ENCODE measurements at places on chromosomes 3 and 15.
A peak's percentile ranks its signal among the peaks of the same experiment; 100 is the strongest.

GRCh38 chr15:70920981-70921696 lies 28.5 kb downstream of the LRRC49 start:
- DNase-seq = no peak

- no peak for DNase-seq
These were observed 40.5 kb downstream of the SOX2 start for GRCh38 chr3:181752202-181752671.

DNA sequence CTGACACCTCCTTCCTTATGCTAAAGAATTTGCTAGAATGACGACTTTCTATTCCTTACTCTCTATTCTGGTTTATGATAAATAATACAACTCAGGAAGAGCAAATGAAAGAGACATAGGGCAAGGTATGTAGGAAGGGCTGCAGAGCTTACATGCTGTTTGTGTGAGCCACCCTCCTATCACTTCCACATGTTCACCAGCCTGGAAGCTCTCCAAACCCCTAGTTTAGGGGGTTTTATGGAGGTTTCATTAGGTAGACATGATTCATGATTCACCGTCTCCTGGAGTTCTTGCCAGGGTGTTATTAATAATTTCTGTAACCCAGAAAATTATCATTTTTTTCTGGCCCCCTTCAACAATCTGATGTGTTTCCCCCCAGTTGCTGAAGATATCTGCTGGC lies 172.1 kb upstream of the COL8A1 start:
- DNase-seq = no peak

GRCh38 chr15:58631319-58631718 lies 118.2 kb downstream of the ADAM10 start:
- no peak for DNase-seq

DNA sequence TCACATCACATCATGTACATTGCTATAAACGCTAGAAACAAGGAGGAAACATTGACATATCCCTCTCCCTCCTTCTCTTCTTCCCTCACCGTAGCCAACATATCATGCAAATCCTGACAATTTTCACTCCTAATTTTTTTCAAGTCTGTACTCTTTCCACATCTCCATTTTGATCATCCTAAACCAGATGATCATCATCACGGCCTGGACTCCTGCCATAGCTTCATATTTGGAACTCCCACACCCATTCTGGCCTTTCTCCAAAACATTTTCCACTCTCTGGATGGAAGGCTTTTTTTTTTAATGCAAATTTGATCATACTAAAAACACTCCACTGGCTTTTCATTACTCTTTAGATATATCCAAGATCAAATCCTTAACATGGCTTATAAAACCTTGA lies 248.0 kb upstream of the CNTN3 start:
- DNase-seq = no peak

DNA sequence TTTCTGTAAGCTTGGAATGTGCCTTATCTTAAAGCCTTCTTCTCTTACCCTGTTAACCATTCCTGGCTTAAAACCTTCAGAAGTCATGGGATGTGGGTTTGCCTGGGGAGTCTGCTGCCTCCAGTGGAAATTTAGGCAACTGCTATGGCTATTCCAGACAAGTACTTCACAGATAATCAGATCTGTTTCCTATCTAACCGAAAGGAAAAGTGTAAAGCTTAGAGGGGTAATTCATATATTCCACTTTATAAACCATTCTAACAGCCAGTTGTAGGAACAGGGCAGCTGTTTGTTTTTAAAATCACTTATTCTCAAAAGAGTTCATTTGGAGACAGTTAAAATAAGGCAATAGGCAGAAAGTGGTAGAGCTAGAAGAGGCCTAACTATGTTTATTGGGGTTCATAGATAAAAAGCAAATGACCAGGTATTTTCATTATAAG lies 219.9 kb downstream of the TCF12 start:
- DNase-seq = peak; percentile 59

DNA sequence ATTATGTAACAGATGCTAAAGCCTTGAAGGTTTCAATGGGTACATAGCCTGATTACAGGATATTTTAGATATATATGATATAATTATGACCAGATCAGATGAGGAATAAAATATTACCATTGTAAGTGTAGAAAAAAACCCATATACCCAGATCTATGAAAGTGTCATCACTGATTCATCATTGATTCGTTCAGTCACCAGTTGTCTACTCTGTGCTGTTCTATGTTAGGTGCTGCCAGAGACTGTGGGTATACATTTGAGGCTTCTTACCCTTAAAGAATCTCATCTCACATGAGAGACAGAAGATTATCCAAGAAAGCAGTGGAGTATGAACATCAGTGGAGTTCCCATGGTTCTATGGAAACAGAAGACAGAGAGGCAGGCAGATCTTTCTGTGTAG lies 92.2 kb downstream of the MBNL1 start:
- DNase-seq = no peak

DNA sequence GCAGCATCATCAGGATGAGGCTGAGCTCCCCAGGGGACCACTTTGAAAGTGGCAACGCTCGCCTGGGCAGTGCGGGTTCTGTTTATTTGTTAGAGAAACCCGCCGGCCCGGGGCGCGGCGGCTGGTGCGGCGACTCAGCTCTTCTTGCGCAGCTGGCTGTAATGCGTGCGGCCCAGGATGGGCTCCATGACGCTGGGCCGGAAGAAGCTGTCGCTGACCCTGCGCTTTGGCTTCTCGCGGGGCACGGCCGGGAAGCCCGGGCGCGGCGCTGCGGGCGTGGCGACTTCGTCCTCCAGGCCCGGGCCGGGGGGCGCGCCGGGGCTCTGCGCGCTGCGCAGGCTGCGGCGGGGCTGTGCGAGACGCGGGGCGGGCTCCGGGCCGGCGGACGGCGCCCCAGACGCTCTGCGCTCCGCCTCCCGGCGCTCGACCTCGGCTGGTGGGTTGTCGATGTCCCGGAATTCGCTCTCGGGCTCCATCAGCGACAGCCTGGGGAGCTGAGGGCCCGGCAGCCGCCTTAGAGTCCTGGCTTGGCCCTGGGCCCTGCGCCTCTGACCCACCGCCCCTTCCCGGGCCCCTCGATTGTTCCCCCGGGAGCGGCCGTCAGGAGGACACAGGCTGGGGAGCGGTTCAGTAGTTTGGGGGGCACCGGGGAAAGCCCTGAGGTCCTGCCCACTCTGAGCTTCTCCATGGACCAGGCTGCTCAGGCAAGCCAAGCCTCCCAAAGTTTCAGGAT lies 10.3 kb upstream of the KIF7 start:
- no peak for DNase-seq

GRCh38 chr15:75131269-75131643 lies 70.4 kb upstream of the C15orf39 start:
- DNase-seq = no peak

DNA sequence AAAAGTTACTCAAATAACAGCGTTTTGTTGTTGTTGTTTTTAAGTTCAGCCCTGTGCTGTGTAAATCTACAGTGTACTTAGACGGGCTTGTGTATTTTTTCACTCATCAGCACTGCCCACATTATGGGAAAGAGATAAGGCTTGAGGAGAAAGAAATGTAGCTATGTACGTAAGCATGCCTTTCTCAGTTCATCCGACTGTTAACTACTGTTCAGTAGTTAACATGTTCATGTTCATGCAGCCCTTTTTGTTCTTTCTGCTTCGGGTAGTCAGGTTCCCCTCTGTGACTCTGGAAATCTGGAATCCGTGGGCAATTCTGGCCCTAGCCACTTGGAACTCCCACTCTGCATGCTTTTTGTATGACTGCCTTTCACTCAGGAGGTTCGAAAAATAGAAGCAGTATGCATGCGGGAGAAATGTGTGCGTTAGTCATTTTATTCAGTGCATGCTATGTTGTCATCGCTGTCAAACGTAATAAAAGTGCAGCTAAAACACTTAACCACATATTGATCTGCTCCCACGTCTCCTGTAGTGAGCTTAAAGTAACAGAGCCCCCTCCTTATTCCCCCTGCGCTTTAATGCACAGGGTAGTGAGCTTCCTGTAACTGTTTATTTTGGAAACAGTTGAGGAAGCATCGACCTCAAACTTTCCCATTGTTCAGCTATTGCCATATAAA lies 283.1 kb upstream of the NR2F2 start:
- DNase-seq = no peak

- DNase-seq = no peak
These were observed 418.8 kb upstream of the ALCAM start for GRCh38 chr3:104947943-104948342.

DNA sequence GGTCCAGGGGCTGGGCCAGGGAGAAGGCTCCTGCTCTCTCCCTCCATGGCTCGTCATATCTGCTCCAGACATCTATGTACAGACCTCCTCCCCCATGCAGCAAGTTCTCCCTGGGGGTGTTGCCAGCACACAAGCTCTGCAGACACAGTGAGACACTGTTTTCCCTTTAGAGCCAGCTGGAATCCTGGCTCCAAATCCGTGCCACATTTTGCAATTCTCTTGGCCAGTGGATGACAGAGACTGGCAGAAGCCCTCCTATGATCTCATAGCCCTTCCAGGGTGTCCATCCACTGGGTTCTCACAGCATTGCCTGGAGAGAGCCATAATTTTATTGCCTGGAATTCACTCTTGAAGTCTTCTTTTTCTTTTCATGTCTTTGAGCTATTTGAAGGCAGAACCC lies 203.9 kb downstream of the TLE3 start:
- no peak for DNase-seq

DNA sequence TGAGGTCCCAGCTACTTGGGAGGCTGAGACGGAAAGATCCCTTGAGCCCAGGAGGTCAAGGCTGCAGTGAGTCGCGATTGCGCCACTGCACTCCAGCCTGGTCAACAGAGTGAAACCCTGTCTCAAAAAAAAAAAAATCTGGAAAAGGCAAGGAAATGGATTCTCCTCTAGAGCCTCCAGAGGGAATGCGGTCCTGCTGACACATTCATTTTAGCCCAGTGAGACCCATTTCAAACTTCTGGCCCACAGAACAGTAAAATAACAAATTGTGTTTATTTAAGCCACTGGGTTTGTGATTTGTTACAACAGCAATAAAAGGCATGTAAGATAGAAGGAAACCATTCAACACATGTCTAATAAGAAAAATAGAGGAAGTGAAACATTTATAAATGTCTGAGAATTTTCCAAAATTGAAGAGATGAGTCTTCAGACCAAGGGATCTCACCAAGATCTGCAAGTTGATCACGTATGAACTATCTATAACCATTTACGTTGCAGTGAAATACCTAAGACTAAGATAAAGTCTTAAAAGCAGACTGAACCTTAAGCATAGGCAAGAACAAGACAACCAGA lies at the start of gene HTR3E:
TSS of gene HTR3E (plus strand) at position 254 of the 573 bp plus-strand sequence. CDS start 466 bp downstream, outside the sequence.
- peak; percentile 50 for DNase-seq

- no peak for DNase-seq
These were observed 82.1 kb downstream of the SEC22A start for GRCh38 chr3:123283657-123284398.

- no peak for DNase-seq
These were observed 27.1 kb downstream of the FILIP1L start for GRCh38 chr3:100087198-100087597.

DNA sequence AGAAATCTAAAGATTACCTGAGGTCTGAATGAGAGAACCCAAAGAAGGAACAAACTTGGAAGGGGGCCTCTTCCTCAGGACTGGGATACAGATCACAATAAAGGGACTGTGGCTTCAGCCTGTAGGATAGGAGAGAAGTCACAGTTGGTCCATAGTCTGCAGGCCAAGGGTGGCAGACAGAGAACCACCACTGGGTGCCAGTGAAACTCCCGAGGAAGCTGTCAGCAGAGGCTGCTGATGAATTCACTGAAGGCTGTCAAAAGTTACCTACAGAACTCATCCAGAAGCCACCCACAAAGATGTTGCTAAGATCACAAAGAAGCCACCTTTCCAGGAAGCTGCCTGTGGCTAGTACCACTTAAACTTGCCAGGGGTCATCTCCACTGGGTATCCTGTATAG lies 78.5 kb downstream of the TMCO5A start:
- DNase-seq = no peak

- DNase-seq = no peak
These were observed 87.4 kb downstream of the SEMA6D start for GRCh38 chr15:47804733-47805132.

DNA sequence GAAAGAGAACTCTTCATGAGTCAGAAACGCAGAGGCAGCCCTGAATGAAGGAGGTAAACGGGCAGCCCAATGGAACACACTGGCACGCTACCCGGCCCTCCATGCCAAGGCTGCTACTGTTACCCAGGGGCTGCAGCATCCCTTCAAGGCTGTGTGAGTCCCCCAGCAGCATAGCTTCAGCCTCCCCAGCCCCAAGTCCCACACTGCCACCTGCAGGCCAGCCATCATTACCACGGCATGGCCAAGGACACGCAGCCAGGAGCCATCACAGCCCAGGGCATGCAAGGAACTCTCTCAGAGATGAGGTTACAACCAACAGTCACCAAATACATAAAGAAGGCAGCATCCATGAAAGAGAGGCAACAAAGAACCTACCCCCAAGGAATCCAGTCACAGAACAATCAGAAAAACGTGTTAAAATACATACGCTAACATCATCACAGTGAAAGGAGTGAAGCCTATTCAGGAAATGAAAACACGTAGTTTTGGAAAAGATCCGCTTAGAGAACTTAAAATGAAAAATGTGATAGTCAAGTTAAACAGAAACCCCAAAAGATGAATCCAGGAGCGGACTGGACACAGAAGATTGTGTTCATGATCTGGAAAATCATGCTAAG lies 22.4 kb downstream of the PLA2G4F start:
- DNase-seq = peak; percentile 94

GRCh38 chr15:70480196-70480856 lies 283.0 kb downstream of the UACA start:
- DNase-seq = no peak

- DNase-seq = no peak
These were observed 95.3 kb upstream of the SOX2 start for GRCh38 chr3:181616088-181617070.

DNA sequence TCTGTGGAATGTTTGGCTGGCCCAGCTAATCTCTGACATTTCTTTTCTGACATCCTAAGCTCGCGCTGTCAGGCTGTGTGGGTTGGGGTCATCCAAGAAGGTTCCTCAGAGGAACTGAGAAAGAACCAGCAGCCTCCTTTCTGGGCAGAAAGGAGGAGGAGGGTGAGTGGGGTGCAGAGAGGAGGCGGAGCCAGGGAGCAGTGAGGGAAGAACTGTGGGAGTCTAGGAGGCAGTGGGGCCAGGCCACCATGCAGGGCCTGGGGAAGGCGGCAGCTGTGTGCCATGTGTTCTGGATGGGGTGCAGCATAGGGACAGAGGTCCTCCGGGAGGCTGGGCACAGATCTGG lies 5.3 kb downstream of the SEMA7A start:
- no peak for DNase-seq

DNA sequence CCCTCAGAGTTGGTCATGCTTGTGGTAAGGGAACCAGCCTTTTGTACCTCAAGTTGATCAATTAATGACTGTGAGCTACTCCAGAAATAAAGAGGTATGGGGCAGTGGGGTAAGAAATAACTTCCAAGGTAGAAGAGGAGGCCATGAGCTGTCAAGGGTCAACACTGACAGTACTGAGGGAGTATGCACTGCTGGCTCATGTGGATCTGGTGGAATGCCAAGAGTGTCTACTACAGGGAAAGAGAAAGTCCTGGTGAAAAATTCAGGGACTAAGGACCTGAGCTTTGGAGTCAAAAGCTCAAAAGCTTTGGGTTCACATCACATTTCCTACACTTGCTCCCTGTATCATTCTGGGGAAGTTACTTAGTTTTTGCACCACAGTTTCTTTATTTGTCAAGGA lies 154.9 kb downstream of the SEMA6D start:
- no peak for DNase-seq

DNA sequence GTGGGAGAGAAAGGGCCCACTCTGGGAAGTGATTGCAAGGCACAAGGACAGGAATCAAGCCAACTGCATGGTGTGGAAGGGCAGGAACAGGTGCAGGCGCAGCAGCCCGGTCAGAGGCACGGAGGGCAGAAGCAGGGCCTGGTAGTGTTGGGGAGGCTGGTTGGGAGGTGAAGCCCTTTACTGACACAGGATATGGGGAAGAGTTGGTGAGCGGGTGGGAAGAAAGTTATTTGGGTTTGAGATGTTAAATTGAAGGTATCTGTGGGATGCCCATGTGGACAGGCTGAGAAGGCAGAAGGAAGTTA lies 83.6 kb upstream of the ABHD2 start:
- no peak for DNase-seq

All from Karpas-422 (cell line).